ENCODE measurements at places on chromosomes 7 and 10. TPM values are rescaled to one million over a fixed set of nuclear protein-coding genes. Genes with fewer than 3 reads are reported as not detected.

OR9A2 gene
- total RNA-seq: not detected

SRPK2 gene
- total RNA-seq: 32.3 TPM

TRIM50 gene
- not detected for total RNA-seq

AGMO gene
- 1.6 TPM for total RNA-seq

HYAL4 gene
- total RNA-seq: 0.49 TPM

KLF14 gene
- not detected for total RNA-seq

AGFG2 gene
- 46.2 TPM for total RNA-seq

ST7 gene
- 13.7 TPM for total RNA-seq

TAS2R5 gene
- 0.10 TPM for total RNA-seq

COX19 gene
- total RNA-seq: 8.8 TPM

PLCE1 gene
- total RNA-seq: 0.13 TPM

NRCAM gene
- total RNA-seq: 26.8 TPM

SAMD9 gene
- total RNA-seq: 20.5 TPM

OGDHL gene
- not detected for total RNA-seq

ABLIM1 gene
- total RNA-seq: 43.5 TPM

BLNK gene
- total RNA-seq: not detected

ZNF789 gene
- total RNA-seq: 2.3 TPM

CYP2E1 gene
- under 0.01 TPM for total RNA-seq

KIAA1217 gene
- total RNA-seq: 25.7 TPM

BMPR1A gene
- total RNA-seq: not detected

Data from mammary microvascular endothelial cell (primary cell).